RPMI7951 (cell line): ENCODE measurements at places on chromosomes 11 and 22.

DNA sequence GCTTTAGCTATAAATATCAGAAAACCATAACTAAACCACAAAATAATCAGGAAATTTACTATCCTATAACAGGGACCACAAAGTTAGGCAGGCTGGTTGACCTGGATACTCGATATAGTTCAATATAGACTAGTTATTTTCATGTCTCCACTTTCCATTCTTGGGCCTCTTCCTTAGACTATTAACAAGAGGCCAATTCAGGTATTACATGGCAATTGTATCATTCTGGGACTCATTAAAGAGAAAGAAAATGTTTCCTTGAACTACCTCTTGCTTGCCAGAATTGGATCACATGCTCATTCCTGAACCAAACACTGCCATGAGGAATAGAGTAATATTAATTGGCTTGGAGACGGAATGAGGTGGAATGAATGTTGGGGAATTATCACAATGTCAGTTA is 76.0 kb downstream of the EIF3M start:
- peak; percentile 5 for DNase-seq

GRCh38 chr11:32374261-32374711 is 61.1 kb downstream of the WT1 start:
- peak; percentile 56 for DNase-seq

DNA sequence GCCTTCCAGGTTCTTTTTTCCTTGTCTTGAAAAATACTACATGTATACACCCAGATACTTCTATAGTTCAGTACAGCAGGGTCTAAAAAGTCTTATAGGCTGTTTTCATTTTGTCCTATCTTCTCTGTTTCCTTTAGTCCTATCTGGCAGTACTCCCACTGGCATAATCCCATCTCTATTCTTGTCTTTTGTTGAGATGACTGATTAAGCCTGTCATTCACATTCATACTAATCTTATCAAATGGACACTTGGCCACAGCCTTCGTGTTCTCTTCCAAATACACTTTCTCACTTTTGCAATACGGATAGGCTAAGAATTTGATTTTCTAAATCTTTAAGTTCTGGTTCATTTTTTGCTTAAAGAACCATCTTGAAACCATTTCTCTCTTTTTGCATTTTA is 42.8 kb downstream of the OR5AK2 start:
- no peak for DNase-seq

- peak; percentile 83 for DNase-seq
Observed at GRCh38 chr11:68271023-68271780, 571 bp downstream of the C11orf24 start.

DNA sequence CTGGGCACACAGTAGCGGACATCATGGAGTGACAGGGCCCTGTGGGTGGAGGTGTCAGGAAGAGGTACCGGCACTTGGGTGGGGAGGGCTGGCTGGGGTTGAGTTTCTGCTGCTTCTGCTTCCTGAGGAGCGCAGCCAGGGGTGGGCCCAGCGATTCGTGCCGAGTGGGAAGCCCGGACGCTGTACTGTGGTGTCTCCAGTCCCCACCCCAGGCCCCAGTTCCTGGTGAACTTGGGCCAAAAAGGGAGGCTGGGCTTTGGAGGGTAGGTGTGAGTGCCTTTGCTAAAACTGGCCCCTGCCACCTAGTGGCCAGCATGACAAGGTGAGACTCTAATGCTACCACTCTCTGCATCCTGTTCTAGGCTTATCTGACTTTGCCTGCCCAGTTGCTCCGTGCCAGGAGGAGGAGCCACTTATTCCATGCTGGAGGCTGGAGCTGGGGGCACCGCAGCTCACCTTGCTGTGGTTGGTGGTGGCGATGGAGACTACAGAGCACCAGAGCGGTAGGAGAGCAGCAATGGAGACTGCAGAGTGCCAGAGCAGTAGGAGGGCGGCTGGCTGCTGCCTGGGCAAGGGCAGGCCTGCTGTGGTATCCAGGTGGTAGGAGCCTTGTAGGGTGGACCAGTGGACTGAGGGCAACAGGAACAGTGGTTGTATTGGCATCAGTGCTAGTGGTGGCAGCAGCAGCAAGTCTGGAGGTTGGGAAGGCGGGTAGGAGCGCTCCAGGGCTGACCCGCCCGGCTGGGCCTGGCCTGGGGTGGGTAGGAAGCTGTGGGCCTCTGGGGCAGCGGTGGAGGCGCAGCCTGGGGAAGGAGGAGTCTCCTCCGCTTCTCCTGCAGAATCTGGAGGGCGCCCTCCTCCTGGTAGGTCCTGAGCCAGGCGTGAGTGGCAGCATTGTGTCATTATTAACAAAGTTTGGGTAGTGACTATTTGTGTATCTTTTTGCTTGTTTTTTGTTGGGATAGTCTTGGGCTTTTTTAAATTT is 2.2 kb upstream of the RFPL2 start:
- peak; percentile 18 for DNase-seq

DNA sequence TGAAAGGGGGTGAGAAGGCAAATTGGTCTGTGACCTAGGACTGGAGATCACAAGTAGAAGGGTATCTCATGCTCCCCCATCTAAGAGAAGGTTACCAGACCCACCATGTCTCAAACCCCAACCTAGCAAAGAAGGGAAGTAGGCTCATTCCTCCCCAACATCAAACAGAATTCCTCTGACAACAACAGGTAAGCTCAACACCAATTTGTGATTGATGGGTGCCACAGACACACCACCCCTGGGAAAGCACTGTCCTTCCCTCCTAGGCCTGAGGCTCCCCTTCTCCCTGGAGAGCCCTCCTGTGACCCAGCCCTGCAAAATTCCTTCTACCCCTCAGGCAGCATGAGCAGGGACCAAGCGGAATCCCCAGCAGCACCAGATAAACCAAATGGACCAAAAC is 154.3 kb downstream of the BUD13 start:
- no peak for DNase-seq
